ENCODE measurements at places on chromosomes 13 and 19.
A peak's percentile ranks its signal among the peaks of the same experiment; 100 is the strongest.

GRCh38 chr13:30292325-30292724 is 15.0 kb downstream of the KATNAL1 start:
- DNase-seq = no peak

GRCh38 chr19:58277748-58278540 is 811 bp upstream of the ZNF8 start:
- no peak for DNase-seq

DNA sequence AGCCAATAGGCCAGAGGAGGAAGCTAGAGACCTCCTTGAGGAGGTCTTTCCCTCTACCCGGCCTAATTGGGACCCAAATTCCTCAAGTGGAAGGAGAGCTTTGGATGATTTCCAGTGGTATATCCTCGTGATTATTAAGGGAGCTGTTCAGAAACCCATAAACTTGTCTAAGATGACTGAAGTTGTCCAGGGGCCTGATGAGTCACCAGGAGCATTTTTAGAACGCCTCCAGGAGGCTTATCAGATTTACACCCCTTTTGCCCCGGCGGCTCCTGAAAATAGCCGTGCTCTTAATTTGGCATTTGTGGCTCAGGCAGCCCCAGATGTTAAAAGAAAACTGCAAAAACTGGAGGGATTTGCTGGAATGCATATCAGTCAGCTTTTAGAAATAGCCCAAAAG is 198.1 kb downstream of the ZNF486 start:
- DNase-seq = no peak

DNA sequence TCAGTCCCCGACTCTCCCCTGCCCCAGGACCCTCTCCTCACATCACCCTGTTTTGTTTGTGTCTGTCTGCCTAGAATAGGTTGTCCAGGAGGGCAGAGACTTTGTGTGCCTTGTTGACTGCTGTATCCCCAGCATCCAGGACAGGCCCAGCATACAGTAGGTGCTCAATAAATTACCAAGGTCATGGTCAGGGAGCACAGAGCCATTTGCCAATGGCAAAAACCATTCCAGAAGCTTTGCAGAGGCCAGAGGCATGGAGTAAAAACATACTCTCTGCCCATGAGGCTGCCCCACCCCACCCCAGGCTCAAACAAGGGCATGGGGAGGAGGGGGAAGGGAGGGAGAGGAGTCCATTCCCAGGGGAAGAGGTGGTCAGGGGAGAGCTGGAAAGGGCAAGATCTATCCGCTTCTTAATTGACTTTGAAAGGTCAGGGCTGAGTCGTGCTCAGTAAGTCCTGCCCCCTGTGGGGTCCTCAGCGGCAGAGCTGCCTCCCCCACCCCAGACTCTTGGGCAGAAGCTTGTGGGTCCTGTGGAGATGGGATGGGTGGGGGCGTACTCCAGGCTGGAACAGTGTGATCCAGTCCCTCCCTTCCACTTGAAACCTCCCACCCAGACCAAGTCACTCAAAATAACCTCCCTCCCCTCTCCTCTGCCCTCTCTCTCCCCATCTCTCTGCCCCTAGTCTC is 4.4 kb downstream of the GPR4 start:
- no peak for DNase-seq

DNA sequence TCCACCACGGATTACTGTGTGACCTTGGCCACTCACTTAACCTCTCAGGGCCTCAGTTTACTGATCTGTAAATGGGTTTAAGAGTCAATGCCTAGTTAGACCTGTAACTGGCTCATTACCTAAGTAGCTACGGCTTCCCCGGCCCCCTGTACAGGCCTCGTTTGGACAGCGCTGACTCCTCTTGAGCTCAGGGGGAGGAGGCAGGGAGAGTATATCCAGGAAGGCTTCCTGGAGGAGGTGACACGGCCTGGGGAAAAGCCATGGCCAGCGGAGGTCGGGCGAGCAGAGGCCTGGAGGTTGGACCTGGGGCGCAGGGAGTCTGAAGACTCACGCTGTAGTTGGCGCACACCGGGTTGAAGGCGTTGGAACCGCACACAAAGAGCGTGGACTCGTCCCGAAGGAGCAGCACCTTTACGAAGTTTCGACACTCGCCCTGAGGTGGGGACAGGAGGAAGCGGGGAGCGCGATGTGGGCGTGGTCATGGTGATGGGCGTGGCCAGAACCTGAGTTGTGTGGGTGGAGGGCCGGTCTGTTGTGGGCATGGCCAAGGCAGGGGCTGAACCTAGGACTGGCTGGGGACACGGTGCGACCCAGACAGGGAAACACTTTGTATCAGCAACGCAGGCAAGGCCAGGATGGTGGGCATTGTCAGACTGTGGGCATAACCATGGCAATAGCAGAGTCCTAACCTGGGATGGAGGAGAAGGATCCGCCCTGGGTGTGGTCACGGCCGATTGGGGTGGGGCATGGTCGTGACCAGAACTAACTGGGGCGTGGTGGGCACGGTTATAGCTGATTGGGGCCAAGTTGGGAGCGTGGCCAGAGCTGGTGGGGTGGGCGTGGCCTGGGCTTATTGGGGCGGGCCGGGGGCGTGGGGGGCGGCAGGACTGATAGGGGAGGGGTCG is 3.6 kb downstream of the SEMA6B start:
- no peak for DNase-seq

- DNase-seq = peak; percentile 60
Observed at GRCh38 chr13:97359181-97360057, 74.5 kb upstream of the RAP2A start.

- DNase-seq = no peak
Observed at GRCh38 chr13:67844574-67844973, 614.4 kb upstream of the PCDH9 start.

DNA sequence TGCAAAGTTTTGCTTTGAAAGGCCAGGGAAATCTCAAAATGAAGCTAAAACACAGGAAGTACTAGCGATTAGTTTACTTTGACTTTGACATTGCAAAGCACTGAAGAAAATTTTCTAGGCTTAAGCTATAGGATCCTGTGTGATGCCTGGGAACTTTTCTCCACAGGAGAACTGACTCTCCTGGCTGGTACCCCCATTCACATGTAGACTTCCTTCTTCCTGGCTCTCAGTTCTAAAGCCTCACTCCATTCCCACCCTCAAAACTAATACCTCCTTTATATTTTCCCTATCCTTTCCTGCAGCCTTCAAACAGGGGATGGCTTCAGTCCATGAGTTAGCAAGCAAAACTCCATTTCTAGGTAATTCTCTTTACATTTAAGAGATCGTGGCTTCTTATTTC is 189.5 kb downstream of the SLITRK1 start:
- DNase-seq = no peak

DNA sequence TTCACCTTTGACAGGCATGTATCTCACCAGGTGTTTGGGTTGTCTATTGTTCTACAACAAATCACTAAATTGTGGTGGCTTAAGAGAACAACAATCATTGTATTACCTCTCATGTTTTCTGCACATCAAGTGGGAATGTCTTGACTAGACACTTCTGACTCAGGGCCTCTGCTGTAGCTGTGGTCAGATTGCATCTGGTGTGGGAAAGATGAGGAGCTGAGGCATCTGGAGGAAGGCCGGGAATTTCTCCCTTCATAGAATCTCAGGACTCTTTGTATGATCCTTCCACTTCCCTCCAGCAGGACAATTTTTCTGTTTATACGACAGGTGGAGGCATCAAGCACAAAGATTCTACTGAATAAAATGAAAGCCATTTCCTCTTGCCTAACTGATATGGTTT is 511.8 kb upstream of the NBEA start:
- no peak for DNase-seq

DNA sequence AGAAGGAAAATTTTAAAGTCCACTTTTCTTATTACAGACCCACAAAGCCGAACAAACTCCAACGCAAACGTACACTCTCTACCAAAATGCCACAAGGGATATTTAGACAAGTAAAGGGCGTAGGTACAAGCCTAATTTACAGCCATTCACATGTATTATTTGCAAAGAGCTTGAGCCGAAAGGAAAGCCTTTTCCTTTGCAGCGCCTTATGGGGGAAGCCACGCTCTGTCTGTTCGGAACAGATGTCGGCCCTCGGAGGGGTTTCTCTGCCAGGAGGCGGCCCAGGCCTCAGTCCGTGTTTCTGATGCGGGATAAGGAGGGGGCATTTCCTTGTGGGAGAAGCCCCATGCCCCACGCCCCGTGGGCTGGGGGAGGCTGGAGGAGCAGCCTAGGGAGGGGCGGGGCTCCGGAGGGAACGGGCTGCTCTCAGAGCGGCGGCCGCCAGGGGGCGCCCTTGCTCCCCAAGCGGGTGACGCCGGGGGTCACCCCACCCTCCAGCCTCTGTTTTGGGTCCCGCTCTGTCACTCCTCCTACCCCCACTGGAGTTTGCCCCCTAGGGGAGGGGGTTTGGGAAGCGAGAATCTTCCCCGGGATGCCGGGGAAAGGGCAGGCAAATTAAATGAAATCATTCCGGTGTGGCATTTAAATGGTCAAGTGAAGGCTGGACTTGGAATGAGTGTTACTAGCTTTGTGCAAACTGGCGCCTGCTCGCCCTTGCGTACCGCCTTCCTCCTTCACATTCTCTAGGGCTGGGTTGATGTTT is 2.9 kb downstream of the HTR2A start:
- peak; percentile 9 for DNase-seq

DNA sequence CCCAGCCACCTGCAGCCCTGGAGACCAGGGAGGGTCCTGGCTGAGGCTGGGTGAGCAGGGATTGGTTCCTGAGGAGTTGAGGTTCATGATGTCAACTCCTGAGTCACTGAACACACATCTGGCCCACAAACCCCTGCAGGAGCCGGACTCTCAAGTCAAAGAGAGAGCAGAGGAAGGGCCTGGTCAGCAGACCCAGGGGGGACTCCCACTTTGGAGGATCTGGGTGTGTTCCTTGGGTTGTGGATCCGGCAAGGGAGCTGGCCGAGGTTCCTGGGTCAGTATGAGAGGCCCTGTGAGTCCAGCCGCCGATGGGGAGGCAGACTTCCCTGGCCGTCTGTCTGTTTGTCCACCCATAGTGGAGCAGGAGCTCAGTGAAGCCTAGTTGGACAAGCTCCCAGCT is 4.0 kb downstream of the SLC7A10 start:
- DNase-seq = no peak

DNA sequence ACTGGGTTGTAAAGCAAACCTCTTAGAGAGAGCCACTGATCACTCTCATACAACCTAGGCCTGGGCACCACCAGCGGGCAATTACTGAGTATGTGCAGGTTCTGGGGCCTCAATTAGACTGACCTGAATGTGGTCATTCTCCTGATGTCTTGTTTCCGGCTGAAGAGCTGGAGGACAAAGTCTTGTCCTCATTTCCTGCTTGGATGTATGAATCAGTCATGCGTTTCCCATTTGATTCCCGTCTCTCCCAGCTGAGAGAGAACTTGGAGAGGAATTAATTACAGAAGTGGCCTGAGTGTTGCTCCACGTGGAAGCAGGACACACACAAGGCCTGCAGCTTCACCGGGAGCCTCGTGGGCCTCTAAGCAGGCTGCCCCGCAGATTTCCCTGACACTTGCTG is 799.3 kb upstream of the ARGLU1 start:
- no peak for DNase-seq

- DNase-seq = no peak
Observed at GRCh38 chr13:44398606-44399005, 25.0 kb downstream of the SERP2 start.

DNA sequence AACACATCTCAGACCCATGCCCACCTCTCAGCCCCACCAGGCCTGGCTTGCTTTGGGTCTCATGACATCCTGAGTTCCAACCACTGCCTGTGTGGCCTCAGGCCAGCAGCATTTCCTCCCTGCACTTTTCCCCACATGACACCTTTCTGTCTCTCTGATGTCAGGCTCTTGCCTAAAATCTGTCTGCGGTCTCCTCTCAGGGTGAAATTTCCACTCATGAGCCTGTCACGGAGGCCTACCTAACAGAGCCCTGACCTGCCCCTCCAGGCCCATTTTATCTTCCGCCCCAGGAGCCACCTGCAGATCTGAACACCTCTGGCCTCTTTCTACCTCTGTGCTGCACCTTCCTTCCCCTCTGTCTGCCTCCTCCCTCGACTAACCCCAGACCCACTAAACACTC is 93.5 kb downstream of the ZDHHC20 start:
- DNase-seq = no peak

DNA sequence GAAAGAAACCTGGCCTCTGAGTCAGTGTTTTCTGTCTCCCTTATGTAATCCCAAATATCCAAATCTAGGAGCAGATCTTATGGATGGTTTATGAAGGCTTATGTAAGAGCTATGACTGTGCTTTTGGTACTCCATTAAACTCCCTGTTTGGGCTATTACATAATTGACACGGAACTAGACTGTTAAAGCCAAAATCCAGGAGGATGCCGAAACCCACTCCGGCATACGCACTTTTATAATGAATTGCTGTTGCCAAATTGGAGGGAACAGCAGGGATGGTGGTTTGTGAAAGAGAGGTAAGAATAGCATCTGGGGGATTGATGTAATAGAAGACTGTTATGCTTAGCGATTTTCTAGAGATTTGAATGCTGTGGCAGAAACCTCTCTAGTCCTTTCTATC is 2.0 kb downstream of the MTUS2 start:
- no peak for DNase-seq

GRCh38 chr19:17209126-17210036 is 5.8 kb upstream of the USE1 start:
- no peak for DNase-seq

- no peak for DNase-seq
Observed at GRCh38 chr13:30963791-30964190, 31.3 kb downstream of the TEX26 start.

DNA sequence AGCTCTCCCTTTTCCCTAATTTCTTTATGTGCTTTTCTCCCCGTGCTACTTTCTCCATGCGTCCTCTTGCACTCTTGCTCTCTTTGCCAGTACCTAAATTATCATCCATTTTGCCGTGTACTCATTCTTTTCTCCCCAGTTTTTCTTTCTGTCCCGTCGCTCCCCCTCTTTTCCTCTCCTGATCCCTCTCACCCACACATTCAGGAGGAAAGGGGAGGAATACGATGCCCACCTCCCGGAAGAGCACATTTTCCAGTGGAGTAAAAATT is 821 bp downstream of the ZNF616 start:
- no peak for DNase-seq

DNA sequence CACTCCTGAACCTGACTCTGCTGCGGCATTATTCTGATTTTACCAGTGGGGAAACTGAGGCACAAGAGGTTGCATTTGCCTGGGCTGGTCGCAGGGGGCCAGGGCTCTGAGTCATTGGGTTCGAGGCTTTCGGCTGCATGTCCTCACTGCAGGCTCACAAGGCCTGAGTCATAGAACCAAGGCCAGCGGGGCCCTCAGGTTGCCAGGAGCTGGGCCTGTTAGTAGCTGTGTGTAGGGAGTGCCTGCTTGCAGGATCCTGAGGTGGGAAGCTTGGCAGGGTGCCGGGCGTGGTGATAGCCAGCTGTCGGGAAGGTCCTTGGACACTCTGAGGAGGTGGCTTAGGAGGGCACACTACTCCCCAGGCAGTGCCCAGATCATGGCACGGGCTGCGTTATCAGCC is 21.6 kb upstream of the F2RL3 start:
- no peak for DNase-seq

DNA sequence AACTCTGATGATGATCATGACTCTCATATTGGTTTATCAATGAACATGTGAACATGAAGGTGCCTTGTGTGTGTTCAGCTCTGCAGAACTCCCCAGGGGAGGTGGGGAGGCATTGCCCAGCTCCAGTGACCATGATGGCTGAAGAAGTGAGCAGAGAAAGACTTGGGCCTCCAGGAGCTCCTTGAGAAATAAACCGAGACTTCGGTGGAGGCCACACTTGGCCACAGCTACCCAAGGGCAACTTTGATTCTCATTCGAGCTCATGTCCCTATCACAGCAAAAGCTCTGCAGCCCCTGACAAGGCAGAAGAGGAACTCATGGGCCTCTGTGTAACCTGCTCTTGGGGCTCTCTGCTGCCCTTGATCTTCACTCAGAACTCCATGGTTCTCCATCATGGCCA is 44.1 kb upstream of the ZNF536 start:
- DNase-seq = no peak

Data from LoVo (cell line).